Right forelimb (tissue), 1 donor: ENCODE measurements at places on chromosomes 5 and 9.

GRCh38 chr5:156253130-156253529 lies 73.8 kb upstream of the SGCD start:
- no peak for DNase-seq

- no peak for DNase-seq
Measured at GRCh38 chr5:64165160-64165499, 513 bp upstream of the RNF180 start.

DNA sequence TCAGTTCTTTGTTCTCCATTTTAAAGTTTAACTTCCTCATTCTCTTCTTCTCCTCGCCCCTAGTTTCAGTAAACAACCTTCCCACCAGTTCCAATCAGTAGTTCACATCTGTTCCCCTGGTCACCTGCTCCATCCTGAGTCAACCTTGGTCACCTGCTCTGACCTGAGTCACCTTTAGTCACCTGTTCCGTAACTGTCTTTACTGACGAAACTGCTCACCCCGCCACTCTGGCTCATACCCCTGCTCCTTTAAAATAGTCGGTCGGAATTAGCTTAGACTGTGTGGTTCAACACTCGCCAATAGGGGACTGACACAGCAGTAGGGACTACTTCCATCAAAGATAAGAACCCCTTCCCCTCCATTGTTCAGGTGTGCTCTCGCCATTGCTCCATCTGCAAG lies 76.3 kb upstream of the GPBP1 start:
- DNase-seq: no peak

DNA sequence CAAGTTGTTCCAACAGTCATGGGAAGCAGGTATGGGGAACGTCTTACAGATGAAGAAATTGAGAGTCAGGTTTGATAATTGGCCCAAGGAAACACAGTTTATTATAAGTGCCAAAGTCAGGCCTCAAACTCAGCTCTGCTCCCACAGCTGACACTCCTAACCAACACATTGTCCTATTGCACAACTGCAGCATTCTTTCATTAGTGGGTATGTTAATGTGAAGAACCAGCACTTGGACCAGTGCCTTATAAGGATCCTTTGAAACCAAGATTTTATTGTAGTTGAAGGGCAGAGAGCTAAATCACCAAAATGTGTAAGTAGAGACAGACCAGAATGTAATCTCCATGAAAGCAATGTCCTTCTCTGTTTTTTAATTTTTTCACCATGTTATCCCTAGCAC lies 56.1 kb downstream of the GRIA1 start:
- no peak for DNase-seq

DNA sequence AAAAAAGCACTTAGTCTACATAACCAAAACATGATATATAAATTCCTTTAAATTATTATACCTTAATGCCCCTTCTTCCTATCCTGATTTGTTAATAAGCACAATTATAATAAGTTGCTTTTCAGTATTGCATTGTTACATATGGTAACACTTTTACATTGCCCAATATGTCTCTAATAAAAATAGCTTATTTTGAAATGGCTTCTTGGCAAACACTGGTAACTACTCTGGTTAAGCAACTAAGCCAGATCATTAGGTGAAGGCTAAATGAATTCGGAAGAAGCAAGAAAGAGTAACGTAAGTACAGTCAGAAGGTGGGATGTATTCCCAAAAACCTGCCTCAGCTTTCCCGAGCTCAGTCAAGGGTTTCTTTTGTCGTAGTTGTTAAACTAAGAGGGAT lies 85.3 kb downstream of the TTC39B start:
- no peak for DNase-seq

DNA sequence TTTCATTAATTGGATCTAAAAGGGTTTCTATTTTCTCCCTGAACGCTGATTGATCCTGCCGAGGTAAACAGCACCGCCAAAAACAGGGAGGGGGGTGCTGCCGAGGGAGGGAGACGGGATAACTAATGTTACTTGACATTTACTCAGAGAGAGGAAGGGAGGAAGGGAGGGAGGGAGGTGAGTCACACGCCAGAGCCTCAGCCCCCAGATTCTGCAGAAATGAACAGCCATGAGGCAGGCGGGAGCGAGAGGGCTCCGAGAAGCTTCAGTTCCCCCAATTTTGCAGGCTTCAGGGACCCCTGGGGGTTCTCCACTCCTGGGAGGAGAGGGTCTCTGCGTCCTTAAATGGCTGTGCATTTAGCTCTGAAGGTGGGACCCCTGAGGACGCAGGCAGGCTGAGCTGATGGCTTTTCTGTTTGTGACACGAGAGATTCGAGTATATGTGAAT lies 59.1 kb upstream of the IER5L start:
- DNase-seq: no peak

- peak; percentile 82 for DNase-seq
Measured at GRCh38 chr9:133119103-133119845, 1.8 kb downstream of the RALGDS start.

DNA sequence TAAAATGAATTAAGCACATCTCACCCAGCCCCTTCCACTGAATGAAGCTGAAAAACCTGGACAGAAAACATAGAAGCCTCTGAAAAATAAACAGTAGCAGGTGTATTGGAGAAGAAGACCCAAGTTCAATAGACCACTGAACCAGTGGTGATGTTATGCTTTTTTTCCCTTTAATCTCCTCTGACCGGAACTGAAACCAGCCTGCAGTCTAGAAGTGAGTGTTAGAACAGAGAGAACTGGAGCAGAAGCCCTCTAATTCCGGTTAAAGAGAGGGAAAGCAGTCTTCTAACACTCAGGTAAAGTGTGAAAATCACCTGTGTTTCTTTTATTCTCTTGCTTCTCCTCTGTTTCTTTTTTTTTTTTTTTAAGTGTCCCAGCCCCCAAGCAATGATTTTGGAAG lies 83.5 kb upstream of the CCL21 start:
- DNase-seq: no peak

DNA sequence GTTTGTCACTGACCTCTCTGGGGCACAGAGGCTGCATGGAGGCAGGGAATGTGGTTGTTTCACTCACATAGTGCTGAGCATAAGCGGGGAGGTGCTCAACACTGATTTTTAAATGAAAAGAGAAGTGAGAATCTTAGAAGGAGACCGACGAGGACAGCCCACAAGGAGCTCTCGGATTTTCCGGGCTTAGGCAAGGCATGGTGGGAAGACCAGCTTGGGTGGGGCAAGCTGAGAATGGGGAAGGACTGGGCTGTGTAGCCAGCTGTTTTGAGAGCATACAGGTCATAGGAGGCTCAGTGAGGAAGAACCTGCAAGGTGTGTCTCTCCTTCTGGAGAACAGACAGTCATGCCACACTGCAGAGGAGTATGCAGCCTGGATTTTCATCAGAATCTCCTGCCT lies 86.0 kb upstream of the TNFSF8 start:
- DNase-seq: no peak

DNA sequence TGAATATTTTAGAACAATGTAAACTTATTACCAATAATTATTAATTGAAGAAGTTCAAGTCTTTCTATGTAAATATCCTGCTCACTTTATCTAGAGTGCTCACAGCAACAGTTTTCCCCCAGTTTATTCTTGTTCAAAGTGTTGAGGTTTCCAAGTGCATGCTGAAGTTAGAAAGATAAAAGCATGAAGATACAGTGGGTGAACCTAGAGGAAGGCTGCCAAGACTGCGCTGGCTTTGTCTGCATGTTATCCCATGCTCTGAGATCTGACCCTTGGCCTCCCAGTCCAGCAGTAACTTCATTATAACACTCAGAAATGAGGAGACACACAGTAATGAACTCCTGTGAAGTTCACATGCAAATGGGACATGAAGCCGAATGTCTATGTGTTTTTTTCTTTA lies 76.0 kb upstream of the PIP5K1B start:
- no peak for DNase-seq

DNA sequence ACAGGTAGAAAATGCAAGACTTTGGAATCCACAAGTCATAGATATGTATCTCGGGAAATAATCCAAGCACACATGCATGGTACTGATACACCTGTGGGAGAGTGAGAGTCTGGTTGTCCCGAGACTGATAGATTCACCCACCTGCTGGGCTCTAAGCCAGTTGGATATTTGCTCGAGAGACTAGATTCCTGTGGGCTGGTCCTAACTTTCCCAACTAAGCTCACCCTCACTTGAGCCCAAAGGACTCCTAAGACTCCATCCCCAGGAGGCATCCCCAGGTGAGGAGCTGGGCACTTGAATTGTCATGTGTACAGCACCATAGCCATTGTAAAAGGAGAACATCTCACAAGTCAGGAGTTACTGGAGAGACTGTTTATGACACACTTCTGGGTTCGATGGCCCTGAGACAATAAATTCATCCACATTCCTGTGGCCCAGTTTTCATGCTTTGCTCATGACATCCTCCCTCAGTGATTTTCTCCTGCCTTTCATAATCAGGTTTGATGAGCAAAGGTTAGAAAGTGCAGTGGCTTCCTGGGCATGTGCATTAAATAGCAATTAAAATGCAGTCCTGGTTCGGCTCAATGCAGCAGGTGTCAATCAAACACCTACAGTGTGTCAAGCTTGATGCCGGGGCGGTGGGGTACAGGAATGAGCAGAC lies 18.1 kb downstream of the SLC1A1 start:
- DNase-seq: no peak

DNA sequence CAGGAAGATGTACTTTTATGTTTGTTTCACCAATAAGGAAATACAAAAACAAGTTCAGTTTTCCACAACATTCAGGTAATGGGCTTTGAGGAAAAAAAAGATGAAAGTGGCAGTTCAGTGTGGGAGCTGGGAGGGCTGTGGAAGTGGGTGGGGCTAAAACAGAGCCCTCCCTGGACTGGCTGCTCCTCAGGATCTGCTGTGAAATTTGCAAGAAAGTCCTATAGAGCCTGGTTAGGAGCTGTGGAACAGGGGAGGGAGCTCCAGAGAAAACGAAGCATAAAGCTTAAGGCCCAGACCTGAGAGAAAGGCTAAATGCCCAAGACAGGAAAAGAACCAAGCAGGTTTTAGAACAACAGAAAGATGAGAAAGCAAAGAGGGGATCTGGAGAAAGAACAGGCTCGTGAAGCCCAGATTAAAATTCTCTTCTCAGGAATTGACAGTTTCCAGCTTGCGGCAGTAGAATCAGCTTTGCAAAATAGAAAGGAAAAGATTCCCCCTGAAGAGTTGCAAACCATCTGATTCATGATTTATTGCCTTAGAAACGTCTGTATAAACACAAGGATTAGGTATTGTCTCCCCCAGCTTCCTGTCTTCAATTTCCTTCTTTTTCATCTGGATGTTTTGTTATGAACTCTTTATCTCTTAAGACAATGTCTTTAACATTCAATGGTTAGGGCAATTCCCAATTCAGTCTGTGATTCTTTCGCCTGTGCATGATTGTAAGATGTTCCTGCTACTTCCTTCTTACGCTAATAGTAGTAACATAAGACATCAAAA lies 26.3 kb upstream of the CRHBP start:
- no peak for DNase-seq

DNA sequence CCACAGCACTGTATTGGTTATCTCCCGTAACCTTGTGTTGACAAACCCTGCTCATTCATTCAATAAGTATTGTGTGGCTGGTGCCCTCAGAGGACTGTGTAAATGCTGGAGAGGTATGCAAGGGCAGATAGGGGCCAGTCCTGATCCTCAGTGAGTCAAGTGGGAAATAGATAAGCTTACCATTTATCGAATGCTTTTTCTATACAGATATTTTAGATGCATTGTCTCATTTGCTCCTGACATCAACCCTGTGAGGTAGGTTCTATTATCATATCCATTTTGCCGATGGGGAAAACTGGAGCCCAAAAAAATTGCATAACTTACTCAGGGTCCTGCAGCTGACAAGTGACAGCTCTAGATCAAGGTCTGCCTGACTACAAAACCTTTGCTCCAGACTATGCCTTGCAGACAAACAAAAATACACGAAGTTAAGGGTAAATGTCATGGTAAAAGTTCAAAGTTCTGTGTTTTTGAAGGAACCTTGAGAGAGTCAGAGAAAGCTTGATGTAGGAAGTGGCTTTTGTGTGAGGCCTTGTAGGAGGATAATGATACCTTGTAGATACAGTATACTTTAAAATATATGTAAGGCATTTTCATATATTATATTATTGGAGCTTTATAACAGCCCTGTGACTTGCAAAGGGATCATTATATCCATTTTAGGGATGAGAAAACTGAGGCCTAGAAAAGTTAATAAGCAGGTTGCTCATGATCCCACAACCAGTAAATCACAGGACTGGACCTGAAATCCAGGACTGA lies 22.7 kb downstream of the CYFIP2 start:
- no peak for DNase-seq

GRCh38 chr5:175829813-175830585 lies 41.4 kb upstream of the CPLX2 start:
- DNase-seq: no peak

- no peak for DNase-seq
Measured at GRCh38 chr9:35783418-35783817, 8.0 kb upstream of the NPR2 start.

DNA sequence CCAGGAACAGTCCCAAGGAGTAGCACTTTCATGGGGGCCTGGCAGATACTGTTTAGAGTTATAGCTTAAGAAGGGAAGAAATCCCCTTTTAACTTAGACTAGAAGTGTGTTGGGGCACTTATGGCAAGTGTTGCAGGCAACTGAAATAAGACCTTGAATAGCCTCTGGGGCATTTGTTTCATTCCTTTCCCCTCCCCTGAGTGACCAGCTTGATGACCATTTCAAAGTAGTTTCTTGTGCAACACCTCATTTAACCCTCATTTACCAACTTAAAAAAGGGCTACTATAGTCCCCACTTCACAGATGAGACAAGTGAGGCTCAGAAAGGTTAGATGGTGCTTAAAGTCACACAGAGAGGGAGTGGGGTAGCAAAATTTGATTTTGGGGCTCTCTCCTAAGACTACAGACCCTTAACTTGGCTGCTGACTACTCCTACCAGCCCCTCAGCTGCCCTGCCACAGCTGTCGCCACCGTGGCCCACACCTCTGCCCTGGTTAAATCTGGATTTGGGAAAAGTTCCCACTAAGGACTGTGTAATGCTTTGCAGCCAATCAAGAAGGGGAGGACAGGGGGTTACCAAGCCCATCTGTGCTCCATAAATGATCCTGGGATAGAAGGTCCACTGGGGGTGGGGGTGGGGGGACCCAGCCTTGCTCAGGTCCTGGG lies 5.5 kb downstream of the PDLIM4 start:
- peak; percentile 37 for DNase-seq

DNA sequence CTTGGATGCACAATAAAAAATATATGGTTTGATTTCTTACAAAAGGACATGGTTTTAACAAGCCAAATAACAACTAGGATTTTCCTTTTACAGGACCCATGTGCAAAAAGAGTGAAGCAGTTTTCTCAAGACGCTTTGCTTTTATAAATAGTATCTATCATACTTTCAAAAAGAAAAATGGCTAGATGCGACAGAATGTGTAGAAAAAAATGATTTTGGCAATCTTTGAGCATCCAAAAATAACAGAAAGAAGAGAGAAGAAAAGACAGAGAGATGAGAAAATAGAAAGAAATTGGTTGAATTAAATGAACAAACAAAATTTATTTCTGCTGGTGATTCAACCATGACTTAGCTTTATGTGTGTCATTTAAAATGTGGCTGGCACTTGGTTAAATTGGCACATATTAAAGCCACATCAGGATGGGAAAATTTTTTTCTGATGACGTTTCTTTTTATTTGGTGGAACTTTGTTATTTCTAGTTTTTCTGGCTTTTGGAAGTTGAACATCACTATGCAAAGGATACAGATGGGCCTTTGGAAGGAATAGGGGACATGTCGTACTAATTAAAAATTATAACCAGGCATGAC lies 35.6 kb upstream of the NREP start:
- no peak for DNase-seq
